ENCODE measurements at places on chromosomes 13 and 19.
A peak's percentile ranks its signal among the peaks of the same experiment; 100 is the strongest.

GRCh38 chr13:35388441-35389355, 87.8 kb downstream of the MAB21L1 start:
- no peak for DNase-seq

DNA sequence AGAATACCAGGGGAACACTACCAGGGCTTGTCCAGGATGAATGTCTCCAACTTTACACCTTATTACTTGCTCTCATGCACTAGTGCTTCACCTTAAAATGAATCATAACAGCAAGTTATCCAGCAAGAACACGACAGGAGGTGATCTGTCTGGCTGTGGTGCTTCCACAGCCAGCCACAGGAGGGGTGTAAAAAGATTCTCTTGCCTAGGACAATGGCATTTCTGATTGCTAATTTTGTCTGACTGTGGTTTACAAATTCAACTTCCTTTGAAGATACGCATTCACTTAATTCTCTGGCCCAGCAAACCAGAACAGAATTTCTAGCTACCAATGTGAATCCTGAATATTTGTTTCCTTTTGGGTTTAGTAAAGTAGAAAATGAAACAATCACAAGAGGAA, 23.1 kb upstream of the COG3 start:
- DNase-seq = no peak

DNA sequence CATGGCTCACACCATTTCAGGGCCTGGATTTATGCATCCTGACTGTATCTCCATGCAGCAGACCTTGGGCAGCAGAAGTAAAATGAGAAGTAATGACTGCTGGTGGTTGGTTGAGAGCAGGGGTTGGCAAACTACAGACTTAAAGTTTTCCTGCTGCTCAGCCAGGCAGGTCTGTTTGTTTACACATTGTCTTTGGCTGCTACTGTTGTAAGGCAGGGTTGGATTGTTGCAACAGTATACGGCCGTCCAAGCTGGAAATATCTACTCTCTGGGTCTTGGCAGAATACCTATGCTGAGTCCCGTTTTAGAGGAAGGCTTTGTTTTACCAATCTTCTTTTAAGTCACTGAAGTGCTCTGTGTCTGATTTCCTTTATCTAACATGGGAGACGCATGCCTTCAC, 13.5 kb downstream of the SNRNP70 start:
- no peak for DNase-seq

DNA sequence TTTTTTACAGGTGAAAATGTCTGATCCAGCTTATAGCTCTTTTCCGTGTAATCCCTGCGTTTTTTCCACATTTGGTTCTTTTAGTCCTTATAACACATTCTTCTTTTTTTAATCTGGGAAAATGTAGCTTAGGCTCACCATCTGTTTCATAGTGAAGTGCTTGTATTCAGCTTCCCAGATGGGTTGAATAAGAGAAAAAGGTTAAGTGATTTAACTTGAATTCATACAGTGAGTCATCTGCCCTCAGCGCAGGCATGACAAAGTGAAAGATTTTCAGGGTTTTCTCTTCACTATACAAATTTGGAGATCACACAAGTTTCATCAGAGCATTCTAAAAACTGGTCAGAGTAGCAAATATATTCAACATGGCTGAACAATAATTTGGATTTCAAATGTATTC, 224.8 kb downstream of the SPRY2 start:
- DNase-seq = no peak

GRCh38 chr13:37085606-37086005, 19.9 kb downstream of the CSNK1A1L start:
- DNase-seq = no peak

DNA sequence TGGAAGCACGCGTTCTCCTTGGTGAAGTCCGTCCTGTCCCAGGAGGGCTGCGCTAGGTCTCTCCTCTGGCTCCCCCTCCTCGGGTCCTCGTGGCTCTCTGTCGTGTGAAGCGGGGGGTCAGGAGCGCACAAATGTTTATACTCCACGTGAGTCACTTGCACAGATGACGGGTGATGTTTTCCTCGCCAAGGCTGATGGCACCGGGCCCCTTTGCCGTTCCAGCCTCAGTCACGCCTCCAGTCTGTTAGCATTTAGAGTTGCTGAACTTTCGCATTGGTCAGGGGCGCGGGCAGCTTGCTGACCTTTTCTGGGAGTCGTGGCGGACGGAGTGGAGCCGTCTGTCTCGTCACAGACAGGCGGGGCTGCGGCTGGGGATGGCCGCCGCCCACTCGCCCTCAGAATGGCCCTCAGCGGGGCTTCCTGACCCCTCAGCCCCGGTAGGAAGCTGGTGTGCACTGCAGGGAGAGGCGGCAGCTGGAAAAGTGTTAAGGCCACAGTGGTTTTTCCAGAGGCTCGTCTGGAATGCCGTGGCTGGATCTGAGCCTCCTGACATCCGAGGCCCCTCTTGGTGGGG, 13.7 kb downstream of the KLHL26 start:
- DNase-seq = no peak

GRCh38 chr13:49441846-49442245, 2.0 kb downstream of the CAB39L start:
- DNase-seq = no peak

DNA sequence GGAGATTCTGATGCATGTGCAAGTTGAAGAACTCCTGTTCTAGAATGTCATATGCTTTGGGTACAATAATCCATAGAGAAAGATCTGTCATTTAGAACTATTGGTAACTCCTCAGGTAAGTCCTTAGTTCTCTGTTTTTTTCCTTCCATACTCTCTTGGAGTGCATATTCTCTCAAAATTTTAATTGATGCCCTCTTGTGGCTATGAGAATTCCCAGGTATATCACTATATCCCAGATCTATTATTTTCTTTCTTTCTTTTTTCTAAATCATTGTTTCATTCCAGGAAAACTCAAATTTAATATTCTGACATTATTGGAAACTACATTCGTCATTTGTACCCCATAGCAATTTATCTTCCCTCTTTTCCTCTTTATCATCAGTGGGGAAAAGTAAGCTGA, 485.4 kb downstream of the KLF5 start:
- no peak for DNase-seq

DNA sequence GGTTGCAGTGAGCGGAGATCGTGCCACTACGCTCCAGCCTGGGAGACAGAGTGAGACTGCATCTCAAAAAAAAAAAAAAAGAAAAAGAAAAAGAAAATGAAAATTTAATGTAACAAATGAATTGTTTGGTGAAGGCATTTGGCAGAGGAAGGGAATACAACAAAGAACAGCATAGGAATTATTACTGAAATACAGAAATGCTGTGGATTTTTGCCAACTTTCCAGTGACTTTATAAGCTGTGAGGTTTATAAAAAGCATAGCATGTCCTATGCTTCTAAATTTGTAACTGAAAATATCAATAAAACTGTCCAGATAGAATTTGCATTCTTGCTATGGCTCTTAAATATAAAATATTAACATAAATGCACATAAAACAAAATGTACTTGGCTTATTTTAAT, 112.9 kb upstream of the IRS2 start:
- no peak for DNase-seq

DNA sequence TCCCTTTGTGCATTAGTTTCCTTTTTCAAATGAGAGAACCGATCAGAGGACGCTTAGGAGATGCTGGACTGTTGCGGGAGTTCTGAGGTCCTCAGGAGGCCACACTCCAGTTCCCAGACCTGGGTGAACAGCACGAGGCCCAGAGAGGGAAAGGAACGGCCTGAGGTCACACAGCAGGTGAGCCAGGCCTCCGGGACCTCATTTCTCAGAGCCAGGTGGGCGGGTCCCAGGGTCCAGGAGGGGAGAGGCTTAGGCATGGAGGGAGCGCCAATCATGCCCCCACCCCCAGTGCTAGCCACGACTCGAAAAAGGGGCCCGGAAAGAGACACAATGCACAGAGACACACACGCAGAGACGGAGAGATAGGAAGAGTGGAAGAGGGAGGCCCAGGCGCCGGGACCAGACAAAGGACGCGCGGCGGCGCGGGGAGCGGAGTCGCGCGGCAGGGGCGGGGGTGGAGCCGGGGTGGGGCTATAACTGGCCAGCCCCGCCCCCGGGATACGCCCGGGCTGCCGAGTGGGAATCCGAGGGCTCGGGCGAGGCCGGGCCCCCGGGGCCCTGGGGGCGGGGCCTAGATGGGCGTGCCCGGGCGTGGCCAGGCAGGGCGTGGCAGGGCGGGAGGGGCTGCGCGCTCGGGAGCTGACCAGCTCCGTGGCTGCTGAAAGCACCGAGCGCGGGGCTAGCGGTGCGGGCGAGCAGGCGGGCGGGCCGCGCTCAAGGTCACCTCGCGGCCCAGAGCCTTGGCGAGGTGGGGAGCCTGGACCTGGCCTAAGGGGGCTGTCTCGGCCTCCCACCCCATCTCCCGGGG, 1.6 kb downstream of the ELAVL3 start:
- no peak for DNase-seq

DNA sequence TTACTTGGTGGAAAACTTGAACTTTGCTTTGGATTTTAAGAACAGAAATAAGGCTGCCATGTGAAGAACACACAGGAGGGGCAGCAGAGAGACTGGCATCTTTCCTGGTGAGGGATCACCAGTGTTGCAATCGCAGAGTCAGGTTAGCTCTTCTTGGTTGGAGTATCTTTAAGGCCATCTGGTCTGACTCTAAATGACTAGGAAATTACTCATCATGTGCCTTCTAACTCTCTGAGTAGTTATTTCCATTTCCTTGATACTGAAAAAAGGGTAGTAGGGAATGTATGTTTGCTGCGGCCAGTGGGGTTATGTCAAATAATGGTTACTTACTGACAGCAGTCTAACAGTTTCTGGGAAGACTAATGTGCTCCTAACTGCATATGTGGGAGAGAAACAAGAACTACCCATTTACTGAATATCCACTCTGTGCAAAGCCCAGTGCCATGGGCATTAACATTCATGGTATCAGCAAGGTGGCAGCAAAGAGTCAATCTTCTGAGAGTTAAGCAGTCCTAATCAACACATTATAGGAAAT, 122.1 kb downstream of the COG6 start:
- DNase-seq = no peak

DNA sequence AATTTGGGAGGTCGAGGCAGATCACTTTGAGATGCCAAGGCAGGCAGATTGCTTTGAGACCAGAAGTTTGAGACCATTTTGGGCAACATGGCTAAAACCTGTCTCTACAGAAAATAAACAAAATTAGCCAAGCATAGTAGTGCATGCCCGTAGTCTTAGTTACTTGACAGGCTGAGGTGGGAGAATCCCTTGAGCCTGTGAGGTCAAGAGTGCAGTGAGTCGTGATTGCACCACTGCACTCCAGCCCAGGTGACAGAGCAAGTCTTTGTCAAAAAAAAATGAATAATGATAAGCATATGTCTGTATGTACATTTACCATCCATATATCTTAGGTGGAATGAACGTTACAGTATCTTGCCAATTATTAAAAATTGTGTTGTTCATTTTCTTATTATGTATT, 2447.7 kb downstream of the PCDH9 start:
- DNase-seq = no peak

DNA sequence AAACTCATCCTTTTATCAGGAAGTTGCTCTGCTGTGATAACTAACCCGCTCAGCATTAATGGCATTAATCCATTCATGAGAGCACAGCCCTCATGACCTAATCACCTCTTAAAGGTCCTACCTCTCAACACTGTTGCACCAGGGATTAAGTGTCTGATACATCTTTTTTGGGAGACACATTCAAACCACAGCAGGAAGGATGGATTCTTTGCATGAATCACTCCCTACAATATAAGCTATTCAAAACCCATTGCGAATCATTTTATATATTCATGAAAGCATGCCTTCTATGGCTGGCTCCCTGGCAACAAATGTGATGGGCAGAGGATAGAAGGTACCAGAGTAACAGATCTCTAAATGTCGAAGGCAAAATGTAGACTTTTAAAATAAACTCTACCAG, 27.6 kb downstream of the ARL11 start:
- DNase-seq = no peak

DNA sequence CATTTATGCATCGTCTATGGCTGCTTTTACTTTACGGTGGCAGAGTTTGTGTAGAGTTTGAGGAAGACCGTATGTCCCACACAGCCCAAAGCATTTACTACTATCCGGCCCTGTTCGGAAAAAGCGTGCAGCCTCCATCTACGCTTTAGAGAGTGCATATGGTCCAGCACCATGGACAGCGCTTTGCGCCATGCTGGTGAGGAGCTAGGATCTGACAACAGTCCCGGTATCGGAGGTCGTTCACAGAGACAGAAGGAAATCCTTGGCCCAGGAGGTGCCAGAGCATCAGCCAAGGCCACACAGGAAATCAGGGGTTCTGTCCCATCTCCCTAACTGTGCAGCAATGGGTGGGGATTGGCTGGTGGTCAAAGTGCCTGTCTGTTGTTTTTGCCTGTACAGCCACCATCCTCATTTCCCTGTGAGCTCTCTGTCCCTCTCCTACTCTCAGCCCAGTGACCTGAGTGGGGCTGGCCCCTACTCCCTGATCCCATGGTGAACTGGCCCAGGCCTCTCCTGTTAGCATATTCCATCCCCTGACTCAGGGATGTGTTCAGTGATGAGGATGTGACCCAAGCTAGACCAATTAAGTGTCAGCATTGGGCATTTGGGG, 16.2 kb upstream of the PRODH2 start:
- peak; percentile 50 for DNase-seq

DNA sequence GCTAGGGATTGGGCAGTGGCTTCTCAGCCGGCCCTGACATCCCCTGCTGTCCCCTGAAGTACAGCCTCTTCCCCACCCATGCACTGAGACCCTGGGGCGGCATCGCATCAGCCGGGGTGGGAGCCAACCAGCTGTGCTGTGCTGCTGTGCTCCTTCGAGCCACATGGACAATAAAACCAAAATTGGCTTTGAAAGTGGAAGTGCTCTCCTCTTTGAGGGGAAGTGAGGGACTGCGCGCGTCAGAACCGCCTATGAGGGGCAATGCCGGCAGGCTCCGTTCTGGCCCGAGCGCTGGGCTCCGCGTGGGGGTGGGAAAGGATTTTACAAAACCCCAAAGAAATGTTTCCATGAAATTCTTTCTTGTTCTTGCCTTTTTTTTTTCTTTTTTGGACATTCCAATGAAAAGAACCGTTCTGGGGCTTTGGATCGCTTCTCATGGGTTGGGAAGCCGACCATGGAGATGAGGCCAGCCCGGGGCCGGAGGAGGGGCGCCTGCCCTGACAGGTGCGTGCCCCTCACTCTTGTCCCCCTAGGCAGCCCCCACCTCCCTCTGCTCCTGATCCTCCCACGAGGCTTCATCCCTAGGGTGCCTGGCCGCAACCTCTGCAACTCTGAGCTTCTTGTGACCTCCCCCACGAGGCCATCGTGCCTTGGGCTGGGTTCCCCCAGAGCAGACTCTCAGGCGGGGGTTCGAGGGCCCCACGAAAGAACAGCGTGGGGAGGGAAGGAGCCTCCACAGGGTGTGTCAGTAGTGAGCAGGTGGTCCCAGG, 22.6 kb downstream of the KLHL26 start:
- no peak for DNase-seq

DNA sequence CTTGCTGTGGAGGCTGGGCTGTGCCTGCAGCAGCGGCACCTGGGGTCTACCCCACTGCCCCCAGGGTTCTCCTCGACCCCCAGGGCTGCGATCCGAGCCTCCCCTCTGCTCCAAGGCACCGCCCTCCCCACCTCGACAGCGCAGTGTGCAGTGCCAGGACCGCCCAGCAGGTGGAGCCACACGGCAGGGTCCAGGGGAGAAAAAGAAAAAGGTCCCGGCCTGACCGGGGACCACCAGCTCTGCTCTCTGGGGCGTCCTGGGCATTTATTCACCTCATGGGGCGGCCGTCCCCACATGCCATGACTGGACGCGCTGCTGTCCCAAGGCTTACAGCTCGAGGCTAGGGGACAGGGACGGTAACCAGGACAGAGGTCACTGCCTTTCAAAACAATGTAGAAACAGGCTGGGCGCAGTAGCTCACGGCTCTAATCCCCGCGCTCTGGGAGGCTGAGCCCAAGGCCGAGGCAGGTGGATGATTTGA, 10.6 kb downstream of the REXO1 start:
- DNase-seq = peak; percentile 65
